ENCODE measurements at places on chromosomes 12 and 14.
A peak's percentile ranks its signal among the peaks of the same experiment; 100 is the strongest.

DNA sequence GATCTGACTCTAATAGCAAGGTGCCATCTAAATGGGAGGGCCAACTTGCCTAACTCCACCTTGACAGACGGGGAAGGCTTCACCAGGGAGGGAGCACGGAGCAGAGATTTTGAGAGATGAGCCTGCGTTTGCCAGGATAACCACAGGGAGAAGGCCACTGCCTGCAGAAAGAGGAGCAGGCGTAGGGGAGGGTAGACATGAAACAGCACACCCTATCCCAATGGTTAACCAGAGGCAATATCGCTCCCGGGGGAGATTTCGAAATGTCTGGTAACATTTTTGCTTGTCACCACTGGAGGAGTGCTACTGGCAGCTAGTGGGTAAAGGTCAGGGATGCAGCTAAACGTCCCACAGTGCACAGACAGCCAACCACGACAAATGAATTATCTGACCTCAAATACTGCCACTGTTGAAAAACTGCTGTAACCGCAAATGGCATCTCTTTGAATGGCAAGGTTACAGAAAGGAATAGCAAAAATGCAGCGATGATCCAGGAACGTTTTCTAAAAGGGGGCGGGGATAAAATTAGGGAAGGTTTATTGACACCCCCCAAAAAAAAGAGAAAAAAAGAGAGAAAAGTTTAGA lies 126.0 kb upstream of the ATF7IP start:
- peak; percentile 86 for DNase-seq

DNA sequence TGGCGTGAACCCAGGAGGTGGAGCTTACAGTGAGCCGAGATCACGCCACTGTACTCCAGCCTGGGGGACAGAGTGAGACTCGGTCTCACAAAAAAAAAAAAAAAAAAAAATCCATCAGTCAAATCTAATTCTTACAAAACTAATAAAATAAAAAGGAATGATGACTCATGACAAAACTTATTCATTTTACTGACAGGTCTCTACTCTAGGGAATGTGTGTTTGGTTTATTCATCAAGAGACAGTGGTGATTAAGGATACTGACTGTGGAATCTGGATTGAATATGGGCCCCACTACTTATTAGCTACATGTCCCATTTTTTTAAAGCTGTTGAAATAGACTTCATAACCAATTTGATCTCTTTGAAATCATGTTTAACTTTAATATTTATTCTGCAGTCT lies 29.3 kb upstream of the GAS2L3 start:
- no peak for DNase-seq

DNA sequence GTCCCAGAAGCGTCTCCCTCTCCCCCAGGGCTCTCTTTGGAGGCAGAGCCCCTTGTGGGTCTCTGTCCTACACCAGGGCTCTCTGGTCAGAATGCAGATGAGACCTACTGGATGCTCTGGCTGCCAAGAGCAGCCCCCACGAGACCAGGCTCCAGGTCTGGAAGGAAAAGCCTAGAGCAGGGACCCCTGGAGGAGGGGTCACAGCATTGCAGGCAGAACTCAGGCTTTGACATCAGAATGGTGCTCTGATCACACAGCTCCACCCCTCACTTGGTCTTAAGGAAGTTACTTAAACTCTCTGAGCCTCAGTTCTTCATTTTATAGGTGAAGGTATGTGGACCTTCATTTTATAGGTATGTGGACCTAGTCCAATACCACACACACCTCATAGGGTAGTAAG lies 83.1 kb downstream of the ARL6IP4 start:
- DNase-seq: peak; percentile 35

DNA sequence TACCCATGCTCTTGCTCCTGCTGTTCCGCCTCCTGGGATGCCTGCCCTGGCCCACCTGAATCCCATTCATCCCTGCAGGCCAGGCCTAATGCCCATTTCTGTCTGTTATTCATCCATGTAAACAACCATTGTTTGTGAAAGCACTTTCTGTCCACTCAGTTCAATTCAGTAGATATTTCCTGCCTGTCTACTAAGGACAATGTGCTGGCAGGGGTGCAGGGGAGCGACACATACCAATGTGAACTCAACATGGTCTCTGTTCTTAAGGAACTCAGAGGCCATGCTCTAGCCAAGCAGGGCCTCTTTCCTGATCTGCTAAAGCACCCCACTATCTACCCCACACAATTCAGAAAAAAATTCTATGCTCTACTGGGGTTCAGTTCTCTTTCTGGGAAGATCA lies 88.5 kb upstream of the ZFP36L1 start:
- DNase-seq: no peak

GRCh38 chr14:89660166-89660565 lies 243.1 kb upstream of the FOXN3 start:
- DNase-seq: no peak

- no peak for DNase-seq
Observed at GRCh38 chr12:45282411-45282810, 66.5 kb downstream of the ANO6 start.

DNA sequence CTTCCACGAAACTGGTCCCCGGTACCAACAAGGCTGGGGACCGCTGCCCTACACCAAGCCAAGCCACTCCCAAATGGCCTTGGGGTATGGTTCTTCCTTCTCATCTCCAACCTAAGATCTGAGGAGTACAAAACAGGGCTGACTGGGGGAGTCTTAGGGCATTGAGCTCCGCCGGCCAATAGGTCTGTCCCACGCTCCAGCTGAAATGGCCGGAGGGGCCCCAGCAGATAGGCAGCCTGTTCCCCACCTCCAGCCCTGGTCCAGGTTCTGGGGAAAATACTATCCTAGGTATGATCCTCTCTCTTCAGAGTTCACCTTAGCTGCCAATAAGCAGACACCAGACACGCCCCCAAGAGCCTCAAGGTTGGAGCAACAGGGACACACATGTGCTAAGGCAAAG lies 90.2 kb downstream of the ACTN1 start:
- no peak for DNase-seq

DNA sequence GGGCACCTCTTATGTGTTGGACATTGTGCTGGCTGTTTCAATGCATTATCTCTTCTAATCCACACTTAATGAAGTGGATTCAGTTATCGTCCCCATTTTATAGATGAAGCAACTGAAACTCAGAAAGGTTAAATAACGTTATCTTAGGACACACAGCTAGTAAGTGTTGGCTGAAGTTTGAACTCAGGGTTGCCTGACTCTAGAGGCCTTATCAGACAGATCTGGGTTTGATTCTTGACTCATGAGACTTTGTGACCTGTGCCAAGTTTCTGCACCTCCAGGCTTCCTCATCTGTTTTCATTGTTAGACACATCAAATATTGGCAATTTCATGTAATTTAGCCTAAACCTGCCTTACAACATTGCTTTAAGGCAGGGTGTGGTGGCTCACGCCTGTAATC lies 18.2 kb upstream of the IRF2BPL start:
- DNase-seq: no peak

GRCh38 chr14:54845641-54846040 lies 57.0 kb downstream of the GCH1 start:
- DNase-seq: no peak

DNA sequence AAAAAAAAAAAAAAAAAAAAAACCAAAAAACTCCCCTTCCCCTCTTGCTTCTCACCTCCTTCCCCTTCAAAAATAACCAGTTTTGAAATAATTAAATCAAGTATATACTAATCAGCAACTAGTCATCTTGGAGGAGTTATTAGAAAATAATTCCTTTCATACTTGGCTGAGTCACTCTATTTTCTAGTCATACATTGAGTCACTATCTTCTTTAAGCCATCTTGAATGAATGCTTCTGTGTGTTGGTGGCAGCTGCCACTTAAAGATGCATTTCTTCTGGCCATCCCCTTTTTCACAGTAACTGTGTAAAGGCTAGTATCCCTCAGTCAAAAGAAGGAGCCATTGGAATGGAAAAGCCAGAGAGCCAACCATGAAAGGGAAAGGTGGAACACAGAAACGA lies 84.2 kb upstream of the TMEM263 start:
- no peak for DNase-seq

DNA sequence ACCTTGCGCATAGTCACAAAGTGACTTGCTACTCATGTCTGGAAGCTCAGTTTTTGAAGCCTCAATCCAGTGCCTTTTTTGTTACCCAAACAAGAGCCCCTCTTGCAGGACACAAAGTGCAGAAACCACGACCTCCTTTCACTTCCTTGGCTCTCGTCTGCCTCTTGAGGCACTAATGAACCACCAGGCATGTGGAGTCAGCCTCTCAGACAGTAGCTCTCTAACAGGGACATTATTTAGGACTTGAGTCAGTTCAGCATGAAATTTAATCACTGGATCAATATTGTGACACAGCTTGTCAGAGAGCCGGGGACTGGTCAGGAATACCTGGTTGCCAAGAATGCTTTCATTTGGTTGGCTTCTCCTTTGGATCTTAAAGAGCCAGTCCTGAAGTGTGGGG lies 46.7 kb downstream of the HSPB8 start:
- no peak for DNase-seq

DNA sequence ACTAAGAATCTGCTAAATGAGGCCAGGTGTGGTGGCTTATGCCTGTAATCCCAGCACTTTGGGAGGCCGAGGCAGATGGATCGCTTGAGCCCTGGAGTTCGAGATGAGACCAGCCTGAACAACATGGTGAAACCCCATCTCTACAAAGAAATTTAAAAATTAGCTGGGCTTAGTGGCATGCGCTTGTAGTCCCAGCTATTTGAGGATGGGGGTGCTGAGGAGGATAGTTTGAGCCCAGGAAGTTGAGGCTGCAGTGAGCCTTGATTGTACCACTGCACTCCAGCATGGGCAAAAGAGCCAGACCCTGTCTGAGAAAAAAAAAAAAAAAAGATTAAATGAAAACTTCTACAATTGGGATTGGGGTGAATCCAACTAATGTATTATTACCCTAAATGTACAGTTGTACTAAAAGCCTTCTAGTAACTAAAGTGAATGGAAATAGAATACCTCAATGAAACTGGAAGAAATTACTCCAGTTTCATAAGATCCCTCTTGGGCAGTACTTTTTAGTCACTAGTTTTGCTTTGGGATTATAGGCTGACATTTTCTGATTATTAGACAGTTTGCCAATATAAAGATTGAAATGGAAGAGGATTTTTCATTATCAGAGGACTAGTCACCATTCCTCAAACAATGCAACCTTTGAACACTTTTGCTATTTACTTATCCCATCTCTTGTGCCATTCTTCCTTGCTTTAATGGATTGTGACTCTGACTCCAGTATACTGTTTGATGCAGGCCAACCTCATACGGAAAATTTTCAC lies 14.3 kb downstream of the COCH start:
- DNase-seq: no peak

DNA sequence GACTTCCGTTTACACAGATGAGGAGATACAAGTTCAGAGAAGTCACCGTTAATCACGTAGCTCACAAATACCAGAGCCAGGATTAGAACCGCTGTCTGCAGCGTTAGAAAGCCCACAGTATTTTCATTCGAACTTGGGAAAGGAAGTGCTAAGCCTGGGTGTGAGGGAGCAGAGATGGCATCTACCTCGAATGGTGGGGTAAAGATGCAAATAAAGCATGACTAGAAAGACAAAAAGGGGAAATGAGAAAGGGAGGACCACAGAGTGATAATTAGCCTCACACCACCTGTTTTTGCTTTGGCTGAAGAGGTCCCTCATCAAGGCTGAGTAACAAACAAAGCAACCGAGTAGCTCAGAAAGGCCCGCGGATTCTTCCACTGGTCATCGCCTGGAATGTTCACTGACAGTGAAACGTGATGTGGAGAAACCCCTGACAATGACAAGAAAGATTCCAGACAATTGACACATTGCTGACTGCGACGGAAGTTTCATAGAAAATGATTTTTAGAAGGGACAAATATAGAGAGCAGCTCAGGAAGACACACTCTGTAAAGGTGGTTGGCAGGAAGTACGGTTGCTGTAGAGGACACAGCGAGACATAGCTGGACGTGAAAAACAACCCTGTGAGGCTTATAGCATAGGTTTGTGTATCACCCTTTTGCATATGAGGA lies 31.5 kb upstream of the BHLHE41 start:
- DNase-seq: no peak

DNA sequence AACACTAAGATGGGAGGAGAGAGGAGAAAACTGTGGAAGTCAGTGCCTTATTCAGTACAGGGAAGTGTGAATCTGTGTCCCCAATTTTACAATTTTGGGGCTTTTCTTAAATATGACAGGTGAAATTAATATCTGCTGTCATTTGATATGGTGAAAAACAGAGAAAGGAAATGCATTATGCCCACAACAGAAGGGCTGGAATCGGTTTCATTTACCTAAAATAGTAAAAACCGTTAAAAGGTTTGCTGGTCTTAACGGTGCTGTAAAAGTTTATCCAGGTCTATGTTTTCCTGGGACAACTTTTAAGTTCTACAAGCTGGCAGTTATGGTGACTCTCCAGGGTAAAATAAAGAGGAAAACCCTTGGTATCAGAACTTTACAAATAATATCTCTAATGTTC lies 310.8 kb downstream of the FUT8 start:
- no peak for DNase-seq

GRCh38 chr14:69039288-69039628 lies 60.2 kb upstream of the ACTN1 start:
- no peak for DNase-seq

GRCh38 chr14:32259368-32260013 lies 56.4 kb upstream of the RNU6-8 start:
- DNase-seq: no peak

GRCh38 chr14:72128629-72129028 lies 196.4 kb downstream of the RGS6 start:
- no peak for DNase-seq

DNA sequence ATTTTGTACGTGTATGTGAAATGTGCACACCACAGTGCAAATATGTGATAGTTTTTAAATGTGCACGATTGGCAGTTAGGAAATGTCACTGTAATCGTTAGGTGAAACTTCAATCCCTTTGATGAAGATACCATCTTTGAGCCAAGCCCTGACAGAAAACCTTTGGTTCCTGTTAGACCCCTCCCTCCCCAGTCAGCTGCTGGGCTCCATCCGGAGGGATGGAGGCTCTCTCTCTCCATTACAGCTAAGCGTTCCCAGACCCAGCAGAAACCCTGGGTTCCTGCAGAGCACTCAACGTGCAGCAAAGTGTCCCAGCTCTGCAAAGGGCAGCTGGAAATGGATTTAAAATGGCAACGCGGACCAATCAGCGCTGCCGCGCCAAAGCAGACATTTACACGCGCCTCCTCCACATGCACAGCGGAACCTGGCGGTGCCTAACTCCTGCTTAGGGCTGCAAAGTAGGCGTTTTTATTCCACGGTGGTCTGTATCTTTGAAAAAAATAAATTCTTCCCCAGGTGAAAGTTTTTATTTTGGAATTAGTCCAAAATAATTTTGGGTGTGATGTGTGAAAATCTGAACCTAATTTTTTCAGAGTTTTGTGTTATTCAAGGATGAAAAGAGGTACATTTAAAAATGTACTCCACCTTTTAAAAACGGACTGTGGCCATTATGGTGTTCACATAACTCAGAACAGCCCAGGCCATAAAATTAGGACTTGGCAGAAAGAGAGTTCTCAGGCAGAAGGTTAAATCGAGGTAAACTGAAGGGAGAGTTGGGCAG lies 1.4 kb upstream of the HMGA2 start:
- DNase-seq: no peak

GRCh38 chr12:88194868-88195267 lies 52.8 kb downstream of the TMTC3 start:
- DNase-seq: no peak

Measured in HL-60 (cell line).